ENCODE measurements at places on chromosomes 3 and 15.

GRCh38 chr3:64456674-64457073 is 231.1 kb downstream of the ADAMTS9 start:
- no peak for DNase-seq

DNA sequence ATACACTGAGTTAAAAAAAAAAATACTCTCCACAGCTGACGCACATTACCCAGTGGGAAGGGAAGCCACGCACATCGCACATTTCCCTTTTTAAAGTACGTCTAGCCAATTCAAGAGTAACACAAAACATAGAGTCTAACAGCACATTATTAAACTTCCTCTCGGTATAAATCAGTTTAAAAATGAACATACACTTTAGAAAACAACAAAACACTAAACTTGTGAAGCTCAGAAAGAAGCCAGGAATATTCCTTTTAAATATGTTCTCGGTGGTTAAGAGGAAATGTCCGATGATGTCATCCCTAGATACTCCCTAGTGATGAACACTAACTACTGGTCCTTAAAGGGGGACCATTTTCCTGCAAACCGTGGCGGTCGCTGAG is 721 bp downstream of the MYEF2 start:
- DNase-seq, result no peak

GRCh38 chr3:179898024-179898423 is 138.7 kb downstream of the PEX5L start:
- DNase-seq, result no peak

DNA sequence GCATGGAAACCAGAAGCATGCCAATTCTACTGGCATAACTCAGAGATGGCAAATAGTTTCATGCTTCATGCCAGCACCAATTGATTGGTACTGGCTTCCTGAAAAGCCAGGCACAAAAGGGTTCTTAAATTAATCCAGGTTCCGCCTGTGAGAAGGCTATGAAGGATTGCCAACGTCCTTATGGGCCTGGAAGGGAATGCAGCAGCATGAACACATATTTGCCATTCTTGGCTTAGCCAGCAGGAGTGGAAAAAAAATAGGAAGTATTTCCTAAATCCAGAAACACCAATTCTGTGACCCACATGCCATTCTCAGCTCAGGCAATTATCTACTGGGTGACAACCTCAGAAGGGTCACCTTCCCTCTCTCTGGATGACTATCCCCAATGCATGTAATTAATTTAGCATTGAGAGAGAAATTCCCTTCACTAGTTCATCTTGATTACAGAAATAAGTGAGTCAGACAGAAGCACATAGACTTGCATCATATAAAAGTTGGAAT is 36.0 kb downstream of the ADAMTS9 start:
- no peak for DNase-seq

GRCh38 chr3:141419946-141420345 is 51.6 kb downstream of the ZBTB38 start:
- no peak for DNase-seq

DNA sequence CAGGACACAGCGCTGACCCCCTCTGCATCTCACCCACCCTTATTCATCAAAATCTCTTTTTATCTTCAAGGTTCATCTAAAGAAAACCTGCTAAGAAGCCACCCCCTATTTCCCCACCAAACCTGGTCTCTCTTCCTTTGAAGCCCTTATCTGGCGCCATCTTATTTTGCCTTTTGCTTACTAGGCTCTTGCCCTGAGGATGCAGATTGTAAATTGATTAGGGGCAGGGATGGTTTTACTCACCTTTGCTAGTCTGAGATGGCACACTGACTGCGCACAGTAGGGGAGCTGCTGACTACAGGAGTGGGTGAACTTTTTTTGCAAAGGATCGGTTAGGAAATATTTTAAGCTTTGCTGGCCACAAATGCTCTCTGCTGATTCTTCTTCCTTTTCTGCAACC is 78.9 kb upstream of the BHLHE40 start:
- no peak for DNase-seq

DNA sequence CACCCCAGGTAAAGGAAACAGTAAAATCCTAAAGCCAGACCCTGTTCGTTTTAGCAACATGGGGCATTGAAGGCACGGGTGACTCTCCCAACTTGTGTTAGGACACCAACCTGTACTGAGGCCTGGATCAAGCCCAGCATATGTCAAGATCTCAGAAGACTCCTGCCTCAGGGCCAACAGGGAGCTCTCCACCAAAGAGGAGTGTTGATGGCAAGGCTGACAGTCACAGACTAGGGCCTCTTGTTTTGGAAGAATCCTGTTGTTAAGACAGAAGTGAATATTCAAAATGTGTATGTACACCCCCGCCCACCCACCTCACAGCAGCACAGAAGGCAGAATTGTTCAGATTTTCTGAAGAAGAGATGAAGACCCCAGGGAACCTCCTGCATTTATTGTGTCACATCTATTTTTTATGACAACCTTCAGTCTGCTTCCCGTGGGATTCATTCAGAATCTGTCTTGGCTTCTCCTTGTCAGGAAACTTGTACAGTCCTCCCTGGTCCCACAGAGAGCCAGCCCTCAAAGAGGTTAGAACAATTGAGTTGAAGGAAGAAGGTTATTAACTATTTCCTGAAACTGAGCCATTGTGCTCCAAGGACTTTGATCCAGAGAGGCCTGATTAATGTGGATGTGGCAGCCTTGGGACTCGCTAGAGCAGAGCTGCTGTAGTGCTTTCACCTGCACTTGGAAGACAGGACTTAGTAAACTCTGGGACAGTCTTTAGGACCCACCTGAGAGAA is 61.7 kb upstream of the PLXNA1 start:
- DNase-seq, result no peak

- no peak for DNase-seq
These were observed 66.7 kb upstream of the TNIK start for GRCh38 chr3:171526869-171527268.

- DNase-seq, result no peak
These were observed 54.0 kb downstream of the CHCHD6 start for GRCh38 chr3:126758026-126758425.

DNA sequence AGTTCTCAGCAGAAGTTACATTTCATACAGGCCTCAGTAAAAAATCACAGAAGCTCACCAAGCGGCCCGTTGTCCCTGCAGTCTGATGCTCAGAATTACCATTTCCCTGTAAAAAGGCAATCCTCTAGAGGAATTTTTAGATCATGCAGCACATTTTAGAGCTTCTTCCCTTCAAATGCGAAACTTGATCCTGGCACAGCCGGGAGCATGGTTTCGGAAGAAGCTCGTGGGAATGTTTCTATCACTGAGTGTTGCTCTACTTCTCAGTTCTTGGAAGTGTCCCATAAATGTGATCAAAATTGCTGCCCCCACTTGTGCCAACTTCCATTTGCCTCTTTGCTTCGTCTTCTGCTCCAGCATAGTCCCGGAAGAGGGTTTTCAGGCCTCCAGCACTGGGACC is 3.8 kb upstream of the H1-8 start:
- no peak for DNase-seq

DNA sequence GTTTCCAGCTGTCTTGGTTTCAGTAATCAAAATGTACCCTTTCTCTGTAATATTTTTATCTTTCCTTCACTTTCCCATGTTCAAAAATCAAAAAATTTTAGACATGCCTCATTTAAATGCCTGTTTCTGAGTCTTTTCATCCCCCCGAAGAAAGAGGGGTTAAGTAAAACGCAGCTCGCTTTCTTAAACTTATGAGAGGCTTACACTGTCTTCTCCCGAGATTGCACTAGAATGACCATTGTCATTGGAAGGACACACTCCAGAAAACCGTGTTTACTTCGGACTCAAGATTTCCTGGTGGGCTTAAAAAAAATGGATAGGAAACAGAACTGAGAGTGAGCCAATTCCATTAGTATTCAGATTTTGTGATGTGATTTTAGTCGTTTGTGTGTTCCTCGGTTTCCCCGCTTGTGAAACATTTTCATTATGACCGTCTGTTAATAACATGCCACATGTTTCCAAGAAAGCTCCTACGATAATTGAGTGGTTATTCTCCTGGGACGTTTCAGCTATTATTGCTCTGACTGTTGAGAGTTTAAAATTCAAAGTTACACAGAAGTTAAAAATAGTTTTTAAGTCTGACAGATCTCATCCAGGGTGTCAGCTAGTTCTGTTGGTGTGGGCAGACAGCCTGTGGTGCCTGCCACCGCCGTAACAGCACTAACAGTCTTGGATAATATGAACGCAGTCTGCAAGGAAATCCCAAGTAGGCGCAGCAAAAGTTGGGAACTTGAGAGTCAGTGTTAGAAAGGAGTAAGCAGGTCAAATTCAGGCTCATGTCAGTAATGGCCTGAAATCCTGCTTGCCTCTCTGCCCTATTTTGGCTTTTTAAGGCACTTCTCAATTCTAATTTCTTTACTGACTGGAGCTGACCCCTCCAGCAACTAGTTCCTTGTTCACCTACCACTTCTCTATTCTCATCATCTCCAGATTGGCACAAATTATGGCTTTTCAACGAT is 1.5 kb downstream of the CRYBG3 start:
- no peak for DNase-seq

- DNase-seq, result no peak
These were observed 37.6 kb upstream of the WNT5A start for GRCh38 chr3:55524565-55525244.

All from activated CD4-positive, alpha-beta T cell treated with anti-CD3 and anti-CD28 coated beads, Interleukin-2, amount 50 U/mL, for 24 hours (primary cell).